ENCODE measurements at places on chromosomes 1 and 21.
A peak's percentile ranks its signal among the peaks of the same experiment; 100 is the strongest.

GRCh38 chr1:164578479-164579200 lies 19.7 kb downstream of the PBX1 start:
- no peak for DNase-seq

DNA sequence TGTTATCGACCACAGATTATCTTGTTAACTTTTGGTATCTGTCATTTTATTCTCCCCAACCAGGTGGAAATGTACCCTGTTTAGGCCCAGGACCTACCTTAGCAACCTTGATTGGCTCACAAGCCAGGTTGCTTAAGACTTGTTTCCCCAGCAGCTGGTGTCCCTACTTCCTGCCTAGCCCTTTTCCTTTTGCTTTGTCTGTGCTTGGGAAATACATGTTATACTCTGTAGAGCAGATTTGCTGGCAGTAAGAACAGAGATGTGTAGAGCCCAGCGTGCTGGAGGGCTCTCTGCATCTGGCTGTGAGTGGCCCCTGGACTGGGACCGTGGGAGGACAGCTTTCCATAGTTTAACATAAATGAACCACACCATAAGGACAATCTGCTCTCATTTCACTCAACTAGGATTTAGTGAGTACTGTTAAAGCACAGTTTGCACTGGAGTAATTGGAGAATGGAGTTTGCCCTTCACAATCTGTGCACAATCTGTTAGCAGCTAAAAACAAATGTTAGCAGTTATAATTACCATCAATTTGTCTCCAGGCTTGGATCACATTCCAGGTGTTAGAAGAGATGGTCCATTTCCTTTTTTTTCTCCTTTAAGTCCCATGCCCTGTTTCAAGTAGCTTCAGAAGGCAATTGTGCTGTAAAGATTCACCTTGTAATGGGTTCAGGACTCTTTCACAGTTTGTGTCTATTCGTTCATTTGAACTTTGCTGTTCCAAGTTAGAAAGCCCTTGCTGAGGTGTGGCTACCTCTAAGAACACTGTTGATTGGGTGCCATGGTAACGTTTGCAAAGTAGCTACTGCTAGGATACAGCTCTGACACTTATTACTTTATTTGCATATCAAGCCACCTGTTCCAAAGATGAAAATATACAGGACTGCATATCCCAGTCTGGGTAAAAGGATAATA lies at the start of gene APOBEC4:
APOBEC4 (minus strand) TSS at position 770 of the 915 bp plus-strand sequence. CDS start 4,535 bp downstream, outside the sequence.
- DNase-seq = peak; percentile 13

DNA sequence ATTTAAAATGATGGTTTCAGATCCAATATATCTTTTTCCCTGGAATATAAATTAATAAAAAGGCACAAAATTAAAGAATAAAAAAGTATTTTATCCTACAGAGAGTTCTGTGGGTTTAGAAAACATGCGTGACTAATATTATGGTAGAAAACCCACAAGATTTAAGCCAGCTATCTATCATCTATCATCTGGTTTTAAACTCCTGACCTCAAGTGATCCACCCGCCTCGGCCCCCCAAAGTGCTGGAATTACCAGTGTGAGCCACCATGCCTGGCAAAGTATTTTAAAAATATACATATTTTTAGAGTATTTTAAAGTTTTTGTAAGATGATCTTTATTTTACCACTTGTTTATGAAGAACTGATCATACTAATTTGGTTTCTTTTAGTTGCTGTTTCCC lies 79.5 kb downstream of the NRIP1 start:
- DNase-seq = no peak

GRCh38 chr1:224523676-224524075 lies 89.1 kb upstream of the WDR26 start:
- no peak for DNase-seq

DNA sequence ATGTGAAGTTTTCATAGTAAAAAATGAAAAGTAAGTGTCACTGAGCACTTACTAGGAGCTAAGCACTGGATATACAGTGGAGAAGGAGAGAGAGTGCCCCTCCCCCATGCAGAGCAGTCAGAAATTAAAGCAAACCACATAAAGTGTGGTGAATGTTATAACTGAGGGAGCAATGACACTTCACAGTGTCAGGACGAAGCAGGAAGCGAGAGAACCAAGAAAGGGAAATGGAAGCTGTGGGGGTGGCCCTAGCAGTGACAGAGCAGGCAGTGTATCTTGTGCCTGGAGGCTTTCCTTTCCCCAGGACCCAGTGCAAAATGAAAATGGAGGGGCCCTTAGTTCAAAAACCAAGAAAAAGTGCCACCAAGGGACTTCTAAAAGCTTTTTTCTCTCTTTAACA lies 21.5 kb upstream of the RCAN3 start:
- DNase-seq = no peak

DNA sequence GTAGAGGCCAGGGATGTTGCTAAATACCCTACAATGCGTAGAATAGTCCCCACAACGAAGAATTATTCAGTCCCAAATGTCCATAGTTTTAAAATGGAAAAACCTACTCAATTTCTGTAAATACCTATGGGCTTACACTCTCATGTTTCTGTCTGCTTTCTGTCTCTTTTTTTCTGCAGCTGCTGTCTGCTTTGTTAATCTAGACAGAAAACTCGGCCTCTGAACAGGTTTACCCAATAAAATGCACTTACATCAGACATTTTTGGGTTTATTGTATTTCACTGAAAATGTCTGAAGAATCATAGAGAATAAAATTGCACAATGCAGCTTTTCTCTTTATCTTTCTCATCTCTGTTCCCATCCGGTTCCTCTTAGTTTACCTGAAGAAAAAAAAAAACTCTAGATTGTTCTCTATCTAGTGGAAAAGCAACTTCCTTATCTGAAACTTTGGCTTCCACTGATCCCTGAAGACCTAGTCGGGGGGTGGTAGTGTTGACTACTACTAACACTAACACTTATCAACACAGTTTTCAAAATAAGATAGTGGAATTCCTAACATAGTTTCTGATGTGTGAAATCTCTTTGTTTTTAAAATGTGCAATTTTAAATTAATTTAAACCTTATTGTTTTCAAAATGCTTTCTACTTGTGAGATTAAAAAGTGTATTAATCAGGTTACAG lies 76.9 kb upstream of the CCDC190 start:
- DNase-seq = no peak

DNA sequence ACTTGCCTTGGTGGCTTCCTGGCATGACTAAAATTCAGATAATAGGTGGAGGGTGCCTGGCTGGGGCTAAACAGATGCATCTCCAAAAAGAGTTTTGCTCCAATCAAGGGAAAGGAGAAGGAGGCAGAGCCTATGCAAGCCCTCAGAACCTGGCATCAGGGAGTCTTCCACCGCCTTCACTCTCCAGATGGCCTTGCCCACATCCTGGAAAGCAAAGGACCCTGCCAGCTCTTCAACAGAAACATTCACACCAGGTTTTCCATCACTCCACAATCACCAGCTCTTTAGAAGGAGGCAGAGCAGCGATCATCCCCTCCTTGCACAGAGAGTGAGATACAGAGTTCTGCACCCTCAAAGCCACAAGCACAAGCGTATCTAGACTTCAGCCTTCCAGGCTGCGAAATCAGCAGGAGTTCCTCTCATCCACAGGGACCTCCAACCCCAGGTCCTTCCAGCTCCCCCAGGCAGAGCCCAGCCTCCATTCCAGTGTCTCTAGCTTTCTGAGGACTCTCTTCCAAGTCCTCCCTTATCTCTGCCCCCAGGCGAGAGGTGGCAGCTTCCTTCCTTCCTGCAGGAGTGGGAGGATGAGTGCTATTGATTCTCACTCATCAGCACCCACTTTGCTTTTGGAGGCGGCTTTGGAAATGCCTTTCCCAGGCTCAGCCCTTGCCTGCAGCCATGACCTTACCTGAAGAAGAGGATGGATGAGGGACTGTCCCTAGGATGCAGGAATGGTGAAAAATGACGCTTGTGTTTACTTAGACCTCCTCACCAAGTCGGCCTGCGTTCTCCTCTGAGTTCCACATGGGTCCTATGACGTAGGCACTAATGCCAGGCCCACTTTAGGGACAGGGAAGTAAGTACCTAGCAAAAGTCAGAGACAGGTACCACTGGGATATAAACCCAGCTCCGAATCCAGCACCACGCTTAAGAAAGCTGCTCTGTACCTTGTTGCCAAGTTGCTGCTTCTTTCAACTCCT lies 75.4 kb downstream of the RIPK4 start:
- no peak for DNase-seq

GRCh38 chr1:65470766-65471165 lies 50.3 kb downstream of the LEPR start:
- no peak for DNase-seq

- no peak for DNase-seq
Observed at GRCh38 chr21:31265366-31266013, 78.6 kb downstream of the TIAM1 start.

DNA sequence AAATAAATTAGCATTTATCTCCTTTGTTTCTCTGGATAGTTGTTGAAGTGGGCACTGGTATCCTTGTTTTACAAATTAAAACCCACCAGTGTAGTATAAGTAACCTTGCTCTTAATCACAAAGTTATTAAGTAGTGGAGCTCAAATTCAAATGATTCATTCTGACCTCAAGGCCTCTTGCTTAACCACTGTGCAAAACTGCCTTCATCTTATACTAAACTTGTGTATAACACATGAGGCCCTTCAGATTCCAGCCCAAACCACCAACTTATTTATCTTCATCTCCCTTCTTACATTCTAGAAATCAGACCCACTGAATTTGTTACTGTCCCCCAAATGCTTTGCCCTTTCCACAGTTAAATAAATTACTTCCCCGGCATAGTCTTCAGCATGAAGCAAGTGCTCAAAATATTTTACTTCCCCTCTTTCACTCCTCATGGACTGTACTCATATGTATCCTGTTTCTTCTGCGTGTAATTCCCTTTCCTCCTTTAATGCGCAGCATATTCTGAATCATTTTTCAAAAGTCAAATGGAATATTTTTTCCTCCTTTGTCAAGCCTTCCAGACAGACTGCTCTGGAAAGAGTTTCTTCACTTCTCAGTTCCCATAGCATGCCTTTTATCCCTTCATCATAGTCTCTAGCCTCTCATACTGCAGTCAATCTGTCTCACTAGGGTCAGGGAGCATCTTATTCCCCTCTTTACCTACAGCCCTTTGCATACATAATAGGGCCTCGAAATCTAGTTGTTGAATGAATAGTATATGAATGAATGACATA lies 19.0 kb upstream of the DNASE2B start:
- no peak for DNase-seq

DNA sequence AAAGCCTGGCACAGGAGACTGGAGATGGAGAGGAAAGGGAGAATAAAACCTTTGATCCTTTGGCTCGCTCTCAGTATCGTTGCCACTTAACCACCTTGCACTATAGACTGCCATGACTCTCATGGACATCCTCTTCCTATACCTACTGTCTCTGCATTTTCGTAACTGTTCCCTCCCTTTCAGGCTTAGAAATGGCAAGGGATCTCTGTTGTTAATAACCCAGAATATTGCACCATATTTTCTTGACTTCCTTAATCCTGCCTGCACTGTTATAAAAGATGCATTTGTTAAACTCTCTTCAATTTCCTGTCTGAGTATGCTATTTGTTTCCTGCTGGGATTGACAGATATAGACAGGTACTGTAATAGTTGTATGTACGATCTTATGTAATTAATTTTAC lies 38.6 kb downstream of the CYYR1 start:
- DNase-seq = no peak

DNA sequence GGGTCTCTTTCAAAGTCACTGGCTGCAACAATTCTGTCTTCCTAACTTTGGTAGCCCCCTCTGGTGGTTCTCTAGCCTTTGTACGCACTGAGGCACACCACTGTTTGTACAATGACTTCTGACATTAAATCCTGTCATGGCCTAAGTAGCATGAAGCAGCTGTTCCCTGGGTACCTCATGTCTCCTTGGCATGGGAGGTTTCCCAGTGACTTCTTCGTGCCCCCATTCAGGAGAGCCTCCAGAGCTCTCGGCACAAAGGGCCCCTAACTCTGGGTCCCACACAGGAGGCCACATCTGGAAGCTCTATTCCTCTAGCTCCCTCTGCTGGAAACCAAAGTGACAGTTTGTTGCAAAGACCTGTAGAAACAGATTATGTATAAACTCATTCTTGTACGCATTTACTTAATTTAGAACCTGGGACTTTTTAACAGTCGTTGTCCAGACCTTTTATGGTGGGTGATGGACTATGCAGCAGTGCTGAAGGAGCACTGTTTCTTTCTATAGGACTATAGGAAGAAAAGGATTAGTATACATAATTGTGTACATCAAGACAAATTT lies 13.4 kb downstream of the SWT1 start:
- peak; percentile 15 for DNase-seq

- DNase-seq = peak; percentile 32
Observed at GRCh38 chr21:34205811-34206571, 132.6 kb downstream of the MRPS6 start.

DNA sequence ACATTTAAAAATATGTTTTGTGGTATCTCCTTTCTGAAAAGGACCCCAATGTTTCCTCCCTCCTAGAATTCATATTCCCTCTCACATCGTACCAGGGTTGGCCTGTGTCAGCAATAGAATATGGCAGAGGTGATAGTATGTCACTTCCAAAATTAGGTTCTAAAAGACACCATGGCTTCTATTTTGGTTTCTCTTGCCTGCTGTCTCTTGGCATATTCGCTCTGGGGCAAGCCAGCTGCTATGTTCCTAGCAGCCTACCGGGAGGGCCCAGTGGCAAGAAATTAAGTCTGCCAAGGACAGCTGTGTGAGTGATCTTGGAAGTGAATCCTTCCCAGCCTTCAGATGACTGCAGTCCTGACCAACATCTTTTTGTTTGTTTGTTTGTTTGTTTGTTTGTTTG lies 92.9 kb upstream of the PPM1J start:
- DNase-seq = no peak

GRCh38 chr1:244599937-244600350 lies 53.0 kb upstream of the DESI2 start:
- no peak for DNase-seq

- no peak for DNase-seq
Observed at GRCh38 chr1:85898861-85899260, 190.6 kb upstream of the ZNHIT6 start.

DNA sequence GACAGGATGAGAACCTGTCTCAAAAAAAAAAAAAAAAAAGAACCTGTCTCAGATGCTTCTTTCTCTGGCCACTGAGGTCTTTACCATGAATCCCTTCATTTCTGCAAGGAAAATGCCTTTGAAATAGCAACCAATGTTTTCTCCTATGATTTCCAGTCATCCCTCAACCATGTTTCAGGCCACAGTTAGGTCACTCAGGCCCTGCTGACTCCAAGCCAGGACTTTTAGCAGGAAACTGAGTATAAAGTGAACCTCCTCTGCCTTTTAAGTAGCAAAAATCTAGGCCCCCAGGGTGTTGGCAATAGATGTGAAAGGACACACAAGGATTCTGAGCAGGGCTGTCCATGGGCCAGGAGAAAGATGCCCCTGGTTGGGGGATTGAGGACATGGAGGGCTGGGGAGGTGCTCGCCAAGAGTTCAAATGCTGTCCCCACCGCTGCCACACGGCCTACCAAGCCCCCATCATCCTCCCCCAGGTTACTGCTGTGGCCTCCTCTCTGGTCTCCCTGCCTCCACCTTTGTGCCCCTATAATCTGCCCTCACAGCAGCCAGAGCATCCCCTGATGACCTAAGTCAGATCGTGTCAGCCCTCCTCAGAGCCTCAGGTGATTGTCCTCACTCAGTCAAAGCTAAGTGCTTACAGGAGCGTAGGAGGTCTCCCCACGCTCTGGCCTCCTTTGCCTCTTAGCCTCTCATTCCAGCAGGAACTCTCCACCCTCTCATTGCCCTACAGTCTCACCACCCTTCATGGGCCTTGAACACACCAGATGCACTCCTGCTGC lies 54.6 kb downstream of the MATN1 start:
- no peak for DNase-seq

- DNase-seq = no peak
Observed at GRCh38 chr1:172134087-172134731, 286.3 kb upstream of the C1orf105 start.
